Activated T-cell treated with anti-CD3 and anti-CD28 coated beads, Interleukin-2, amount 50 U/mL, for 48 hours (primary cell): ENCODE measurements at places on chromosomes 1 and 21.

- no peak for DNase-seq
Observed at GRCh38 chr1:179937668-179938254, 16.8 kb upstream of the CEP350 start.

DNA sequence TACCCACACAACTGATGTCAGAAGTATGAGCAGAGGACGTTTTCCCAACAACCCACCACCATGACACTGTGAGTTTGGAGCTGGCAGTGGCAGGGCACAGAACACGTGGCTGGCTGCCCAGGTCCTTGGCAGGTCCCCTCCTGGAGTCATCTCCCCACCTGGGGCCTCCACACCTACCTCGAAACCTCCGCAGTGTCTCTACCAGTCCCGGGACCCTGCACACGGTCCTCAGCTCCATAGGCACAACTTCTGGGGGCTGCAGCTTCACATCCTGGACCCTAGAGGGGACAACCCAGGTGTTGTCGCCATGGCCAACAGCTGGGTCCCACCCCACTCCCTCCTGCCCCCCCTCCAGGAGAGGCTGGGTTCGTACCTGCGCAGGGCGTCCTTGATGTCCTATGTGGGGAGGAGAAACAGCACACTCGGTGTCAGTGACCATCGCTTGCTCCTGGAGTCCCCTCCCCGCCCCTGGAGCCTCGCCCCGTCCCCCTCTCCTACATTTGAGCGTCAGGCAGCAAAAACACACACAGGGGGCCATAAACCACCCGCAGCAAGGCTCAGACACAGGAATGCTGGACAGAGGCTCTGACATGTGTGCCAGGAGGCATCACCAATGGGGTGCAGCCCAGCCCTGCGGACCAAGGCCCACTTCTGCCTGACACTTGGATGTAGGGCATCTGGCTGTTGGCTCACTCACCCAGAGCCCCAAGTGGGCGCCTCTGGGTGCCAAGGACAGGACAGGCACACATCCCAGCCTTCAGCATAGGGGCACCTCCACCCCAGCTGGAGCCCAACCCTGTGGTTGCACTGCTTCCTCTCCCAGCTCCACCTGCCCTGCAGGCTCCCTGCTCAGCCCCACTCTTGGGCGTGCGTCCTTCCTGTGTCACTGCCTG is 9.6 kb downstream of the TRIM11 start:
- no peak for DNase-seq

DNA sequence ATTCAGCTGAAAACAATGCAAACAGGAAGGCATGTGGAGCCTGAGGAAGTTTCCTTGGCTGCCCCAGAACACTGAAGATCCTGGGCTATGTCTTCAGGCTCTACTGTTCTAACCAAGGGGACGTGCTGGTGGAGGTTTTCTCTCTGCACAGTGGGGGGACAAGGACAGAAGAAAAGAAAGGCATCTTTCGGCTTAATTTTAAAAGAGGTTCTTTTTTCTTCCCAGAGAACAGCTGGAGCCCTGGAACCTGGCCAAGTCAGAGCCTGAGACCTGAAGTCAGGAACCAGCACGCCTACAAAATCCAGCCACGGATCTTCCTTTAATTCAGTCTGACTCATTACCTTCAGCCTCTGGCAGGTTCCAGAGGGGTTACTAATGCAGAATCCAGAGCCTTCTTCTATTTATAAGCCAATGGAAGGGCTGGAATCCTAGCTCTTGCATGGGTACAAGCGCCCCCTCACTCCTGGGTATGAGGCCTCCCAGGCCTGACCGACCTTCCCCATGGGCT is 19.8 kb downstream of the CTNNBIP1 start:
- no peak for DNase-seq

GRCh38 chr1:175678471-175678870 is 64.9 kb downstream of the TNR start:
- no peak for DNase-seq

DNA sequence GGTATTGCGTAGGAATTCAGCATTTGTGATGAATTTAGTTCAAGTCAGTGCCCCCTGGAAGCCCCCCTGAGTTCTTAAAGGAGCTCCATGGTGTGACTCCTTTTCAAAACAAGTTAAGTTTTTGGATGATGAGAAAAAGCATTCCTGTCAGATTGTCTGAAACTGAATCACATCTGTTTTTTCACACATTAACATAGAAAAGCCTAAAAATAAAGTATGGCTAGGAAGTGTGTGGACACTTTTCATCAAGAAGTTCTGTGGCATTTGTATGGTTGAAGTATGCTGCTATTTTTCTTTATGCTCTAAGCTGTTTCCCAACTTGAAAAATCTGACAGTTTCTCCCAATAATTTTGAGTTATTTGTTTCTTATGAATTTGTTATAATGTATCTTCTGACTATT is 33.7 kb downstream of the PRDM2 start:
- no peak for DNase-seq

DNA sequence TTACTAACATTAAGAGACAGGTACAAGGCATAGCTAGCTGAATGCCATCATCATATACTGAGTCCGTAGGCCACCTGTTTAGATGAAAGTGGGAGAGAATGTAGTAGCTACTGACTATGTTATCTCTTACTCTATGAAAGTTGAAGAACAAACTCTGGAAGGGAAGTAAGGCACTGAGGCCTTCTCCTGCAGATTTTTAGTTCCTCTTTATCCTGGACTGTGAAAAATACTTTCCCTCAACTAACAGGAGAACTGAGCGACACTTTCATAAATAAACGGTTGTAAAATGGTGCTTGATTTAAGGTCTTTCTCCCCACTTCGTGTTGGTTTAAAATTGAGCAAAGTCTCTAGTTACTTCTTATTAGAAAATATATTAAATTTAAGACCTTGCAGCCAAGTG is 101.9 kb downstream of the FNBP1L start:
- no peak for DNase-seq

DNA sequence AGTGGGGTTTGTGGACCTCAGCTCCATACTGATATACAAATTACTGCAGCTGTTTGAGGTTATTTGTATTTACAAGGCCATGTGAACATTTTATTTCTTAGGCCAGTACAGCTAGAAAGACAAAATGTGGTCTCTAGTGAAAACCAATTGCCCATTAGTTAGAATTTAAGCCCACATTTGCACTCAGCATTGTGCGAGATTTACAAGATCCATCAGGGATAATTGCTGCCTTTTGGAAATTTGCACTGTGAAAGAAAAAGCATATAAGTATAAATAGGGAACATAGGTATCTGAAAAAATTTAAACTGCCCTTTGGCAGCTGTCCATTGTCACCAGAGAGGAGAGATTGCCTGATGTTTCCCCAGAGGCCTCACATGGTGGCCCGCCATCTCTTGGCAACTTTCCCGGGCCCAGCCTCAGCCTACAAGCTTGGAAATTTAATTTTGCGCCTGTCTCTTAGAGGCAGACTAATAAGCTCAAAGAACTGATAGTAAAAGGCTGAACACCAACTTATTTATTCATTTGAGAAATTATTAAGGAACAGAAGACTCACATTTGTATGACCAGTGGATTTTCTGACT is 120.7 kb downstream of the MAP3K21 start:
- DNase-seq = no peak

DNA sequence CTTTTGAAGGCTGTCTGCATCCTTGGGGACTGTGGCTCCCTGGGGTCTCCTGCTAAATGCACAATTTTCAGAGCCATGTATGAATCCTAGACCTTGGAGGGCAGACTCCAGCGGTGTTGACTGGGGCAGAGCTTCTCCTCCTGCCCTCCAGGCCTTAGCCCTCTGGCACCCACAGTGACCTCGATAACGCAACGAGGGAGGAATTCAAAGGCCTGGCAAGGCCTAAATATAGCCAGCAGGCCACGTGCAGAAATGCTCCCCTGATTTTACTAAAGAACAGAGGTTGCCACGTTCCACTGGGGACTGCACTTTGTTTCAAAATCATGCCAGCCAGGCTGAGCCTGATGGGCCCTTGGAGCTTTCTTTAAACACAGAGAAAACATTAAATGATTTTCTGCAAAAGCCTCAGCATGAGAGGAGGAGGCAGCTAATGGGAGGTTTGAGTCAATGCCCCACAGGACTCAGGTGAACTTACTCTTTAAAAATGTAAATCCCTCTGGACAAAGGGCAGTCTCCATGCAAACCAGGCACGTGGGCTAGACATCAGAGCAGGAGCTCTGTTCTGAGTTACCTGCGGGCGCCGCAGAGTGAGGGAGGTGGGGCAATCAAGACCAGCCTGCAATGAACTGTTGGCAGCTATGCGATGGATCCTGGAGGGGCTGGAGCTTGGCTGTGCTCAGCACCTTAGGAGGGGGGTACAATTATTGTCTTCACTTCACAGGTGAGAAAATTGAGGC is 28.0 kb downstream of the GRIK3 start:
- DNase-seq = no peak

DNA sequence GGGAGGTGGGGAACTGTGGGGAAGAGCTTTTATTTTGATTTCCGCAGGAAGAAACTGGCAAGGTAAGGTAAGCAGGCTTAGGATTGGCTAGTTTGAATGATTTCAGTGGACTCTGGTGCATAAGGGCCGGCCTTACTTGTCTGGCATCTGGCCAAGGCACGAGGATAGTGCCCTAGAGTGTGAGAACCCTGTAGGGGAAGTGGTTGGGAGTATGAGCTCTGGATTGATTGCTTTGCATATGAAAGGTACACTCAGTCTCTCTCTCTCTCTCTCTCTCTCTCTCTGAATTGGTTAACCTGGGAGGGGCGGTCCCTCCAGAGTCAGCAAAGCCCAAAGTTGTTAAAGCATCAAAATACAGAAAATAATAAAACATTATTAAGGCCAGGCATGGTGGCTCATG is 463.0 kb downstream of the SIPA1L2 start:
- no peak for DNase-seq

- no peak for DNase-seq
Observed at GRCh38 chr1:189409774-189410173, 1067.9 kb downstream of the BRINP3 start.

DNA sequence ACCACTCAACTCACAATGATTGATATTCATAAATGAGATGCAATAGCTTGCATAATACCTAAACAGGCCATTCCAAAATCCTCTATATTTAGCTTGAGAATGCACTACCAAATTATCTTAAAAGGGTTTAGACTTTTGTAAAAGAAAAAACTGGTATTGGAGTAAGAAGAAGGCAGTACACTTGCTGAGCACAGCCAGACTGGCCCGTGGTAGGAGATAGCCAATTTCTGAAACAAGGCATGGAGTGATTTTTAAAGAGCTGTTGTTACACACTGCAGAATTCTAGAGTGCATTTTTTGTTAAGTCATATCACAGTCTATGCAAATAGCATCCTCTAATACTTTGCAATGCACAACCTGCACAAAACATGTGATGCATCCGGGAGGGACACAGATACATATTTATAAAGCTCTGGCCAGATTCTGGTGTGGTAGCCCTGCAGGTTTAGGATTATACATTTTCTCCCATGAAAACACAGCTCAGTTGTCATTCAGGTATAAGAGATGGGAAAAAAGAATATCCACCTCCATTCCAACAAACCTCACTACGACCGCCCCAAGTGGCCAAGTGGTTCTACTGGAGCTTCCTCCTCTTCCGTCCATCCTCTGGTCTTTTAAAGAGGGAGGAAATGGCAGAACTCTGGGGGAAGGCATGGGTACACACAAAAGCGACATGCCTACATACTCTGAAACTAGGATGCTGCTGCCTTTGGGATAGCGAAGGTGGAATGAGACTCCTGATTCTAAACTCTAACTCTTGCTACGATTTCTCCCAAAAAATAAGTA is 40.8 kb downstream of the BCAR3 start:
- no peak for DNase-seq

- no peak for DNase-seq
Observed at GRCh38 chr1:75327395-75327794, 193.2 kb downstream of the LHX8 start.

DNA sequence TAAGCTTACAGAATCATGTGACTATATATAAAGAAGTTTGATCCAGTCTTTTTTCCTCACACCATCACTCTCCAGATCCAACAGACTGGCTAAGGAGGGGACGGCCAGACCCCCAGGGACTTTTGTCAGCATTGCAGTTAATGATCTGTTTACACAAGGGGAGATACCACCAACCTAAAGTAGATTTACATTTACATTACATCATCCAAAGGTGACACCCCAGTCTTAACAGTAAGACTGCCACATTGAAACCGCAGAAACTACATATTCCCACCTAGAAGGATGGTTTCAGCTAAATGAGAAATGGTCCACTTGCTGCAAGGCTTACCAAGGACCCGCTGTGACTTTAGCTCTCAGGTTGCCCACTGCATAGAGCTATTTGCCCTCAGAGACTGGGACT is 3.4 kb downstream of the RCAN1 start:
- no peak for DNase-seq

DNA sequence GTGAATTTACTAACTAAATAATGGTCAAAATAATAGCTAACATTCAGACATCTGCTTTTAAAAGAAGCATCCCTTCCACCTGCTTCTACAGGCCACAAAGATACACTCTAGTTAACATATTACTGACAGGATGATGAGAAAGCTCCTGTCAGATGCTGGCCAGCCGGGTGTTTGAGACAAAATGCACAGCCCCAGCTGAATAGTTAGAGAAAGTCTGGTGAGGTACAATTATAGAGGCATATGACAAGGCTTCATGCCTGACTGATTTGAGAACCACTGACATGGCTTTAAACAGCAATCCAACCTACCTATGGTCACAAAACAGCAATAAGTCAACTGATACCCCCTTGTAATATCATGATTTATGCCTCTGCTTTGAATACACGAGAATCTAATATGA is 137.0 kb downstream of the DENND1B start:
- DNase-seq = no peak

DNA sequence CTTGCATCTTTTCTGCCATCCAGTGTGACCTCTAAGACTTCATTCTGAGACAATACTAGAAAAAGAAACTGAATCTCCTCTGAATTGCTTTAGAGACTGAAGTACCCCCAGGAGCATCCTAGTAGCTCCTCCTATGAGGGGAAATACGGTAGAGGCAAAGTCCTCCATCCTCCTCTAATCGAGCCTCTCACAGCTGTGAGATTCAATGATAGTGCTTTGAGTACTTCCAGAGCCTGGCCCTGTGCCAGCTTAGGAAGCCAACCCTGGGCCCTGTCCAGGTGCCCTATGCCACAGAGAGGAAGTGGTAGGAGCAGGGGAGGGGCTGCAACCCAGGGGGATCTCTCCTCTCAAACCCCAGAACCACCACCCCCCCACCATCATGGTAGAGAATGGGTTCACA is 10.7 kb downstream of the RORC start:
- no peak for DNase-seq

GRCh38 chr1:184112176-184112948 is 60.8 kb downstream of the TSEN15 start:
- no peak for DNase-seq

DNA sequence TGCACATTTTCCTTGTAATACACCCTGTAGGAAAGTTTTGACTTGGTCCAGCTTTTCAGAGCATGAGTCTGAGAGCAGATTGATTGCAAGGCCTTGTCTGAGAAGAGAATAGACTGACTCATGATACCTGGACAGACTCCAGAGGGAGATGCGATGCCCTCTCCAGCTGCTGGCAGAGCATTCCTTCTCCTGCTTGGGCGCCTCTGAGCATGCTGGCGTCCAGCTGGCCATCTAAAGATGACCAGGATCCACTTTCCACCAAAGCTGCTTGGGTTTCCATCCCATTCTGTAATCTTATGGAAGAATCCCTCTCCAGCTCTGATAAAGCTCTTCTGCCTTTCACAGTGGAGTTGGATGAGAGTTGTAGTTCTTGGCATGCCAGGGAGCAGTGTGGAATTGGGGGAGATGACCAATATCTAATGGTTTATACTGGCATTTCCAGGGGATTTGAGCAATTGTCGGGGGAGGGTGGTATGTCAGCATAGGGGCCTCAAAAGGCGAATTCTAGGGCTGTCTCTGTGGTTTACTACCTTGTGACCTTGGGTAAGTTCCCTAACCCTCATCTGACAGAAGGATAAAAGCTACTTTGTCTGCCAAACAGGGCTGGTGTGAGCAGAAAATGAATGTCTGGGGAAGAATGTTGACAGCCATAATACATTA is 19.5 kb downstream of the SZRD1 start:
- DNase-seq = no peak

- DNase-seq = no peak
Observed at GRCh38 chr1:77825131-77825709, 45.8 kb downstream of the MIGA1 start.
